K562 (cell line): ENCODE measurements at places on chromosomes 16 and 17.
A peak's percentile ranks its signal among the peaks of the same experiment; 100 is the strongest.

- no peak for DNase-seq
Observed at GRCh38 chr16:15434425-15435215, at the start of gene BMERB1. TSS of gene BMERB1 (plus strand) at chr16:15434588. CDS start at chr16:15434654, 66 bp downstream.

GRCh38 chr17:7561589-7562207 lies at the start of gene SENP3:
TSS of gene SENP3 (plus strand) at chr17:7561919. CDS start at chr17:7563077, 1,158 bp downstream.
- DNase-seq, result peak; percentile 95

GRCh38 chr16:6884002-6884401 lies 448.6 kb upstream of the RBFOX1 start:
- DNase-seq, result no peak

- no peak for DNase-seq
Observed at GRCh38 chr17:68036304-68037147, 991 bp downstream of the KPNA2 start.

DNA sequence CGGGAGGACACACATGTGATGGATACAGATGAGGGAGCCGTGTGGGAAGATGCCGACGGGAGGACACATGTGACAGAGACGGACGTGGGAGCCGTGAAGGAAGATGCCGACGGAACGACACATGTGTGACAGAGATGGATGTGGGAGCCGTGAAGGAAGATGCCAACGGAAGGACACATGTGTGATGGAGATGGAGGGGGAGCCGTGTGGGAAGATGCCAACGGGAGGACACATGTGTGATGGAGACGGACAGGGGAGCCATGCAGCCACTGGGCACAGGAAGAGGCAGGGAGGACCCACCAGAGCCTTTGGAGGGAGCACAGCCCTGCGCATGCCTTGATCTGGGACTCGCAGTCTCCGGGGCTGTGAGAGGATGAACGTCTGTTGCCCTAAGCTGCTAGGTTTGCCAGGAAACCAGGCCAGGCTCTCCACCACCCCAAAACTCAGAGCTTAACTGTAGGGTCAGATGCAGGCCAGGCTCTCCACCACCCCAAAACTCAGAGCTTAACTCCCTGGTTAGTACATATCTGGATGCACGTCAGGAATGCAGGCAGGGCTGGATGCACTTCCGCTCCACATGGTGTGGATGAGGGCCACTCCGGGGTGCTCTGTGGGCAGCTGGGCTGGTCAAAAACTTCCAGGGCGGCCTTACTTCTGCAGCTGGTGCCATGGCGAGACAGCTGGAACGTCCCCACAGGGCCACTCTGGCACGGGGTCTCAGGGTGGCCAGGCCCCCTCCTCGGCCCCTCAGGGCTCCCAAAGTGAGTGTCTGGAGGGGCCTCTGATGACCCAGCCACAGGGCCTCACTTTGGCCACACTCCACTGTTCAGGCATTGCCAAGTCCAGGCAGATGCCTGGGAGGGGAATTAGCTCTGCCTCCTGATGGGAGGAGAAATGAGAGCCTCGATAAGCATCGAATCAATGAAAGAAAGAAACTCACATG lies 47.7 kb upstream of the ZNF469 start:
- DNase-seq, result no peak

- no peak for DNase-seq
Observed at GRCh38 chr17:40540448-40540847, 24.8 kb downstream of the CCR7 start.

DNA sequence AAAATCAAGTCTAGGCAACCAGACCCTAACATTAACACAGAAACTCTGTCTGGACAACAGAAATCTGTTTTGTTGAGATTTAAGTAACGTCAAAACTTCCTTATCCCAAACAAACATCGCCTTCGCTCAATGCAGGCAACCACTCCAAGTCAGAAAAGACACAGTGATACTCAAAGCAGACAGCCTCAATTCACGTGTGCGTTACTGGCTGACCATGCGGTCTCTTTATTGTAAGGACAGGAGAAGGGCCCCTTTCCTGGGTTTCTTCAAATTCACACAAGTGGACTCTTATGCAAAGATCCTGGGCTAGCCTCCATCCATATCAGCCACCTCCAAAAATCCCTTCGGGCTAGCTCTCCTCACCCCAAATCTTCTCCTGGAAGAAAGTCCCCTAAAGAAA lies 467.7 kb downstream of the SOX9 start:
- DNase-seq, result no peak

GRCh38 chr16:50072730-50073129 lies 7.0 kb downstream of the HEATR3 start:
- no peak for DNase-seq

DNA sequence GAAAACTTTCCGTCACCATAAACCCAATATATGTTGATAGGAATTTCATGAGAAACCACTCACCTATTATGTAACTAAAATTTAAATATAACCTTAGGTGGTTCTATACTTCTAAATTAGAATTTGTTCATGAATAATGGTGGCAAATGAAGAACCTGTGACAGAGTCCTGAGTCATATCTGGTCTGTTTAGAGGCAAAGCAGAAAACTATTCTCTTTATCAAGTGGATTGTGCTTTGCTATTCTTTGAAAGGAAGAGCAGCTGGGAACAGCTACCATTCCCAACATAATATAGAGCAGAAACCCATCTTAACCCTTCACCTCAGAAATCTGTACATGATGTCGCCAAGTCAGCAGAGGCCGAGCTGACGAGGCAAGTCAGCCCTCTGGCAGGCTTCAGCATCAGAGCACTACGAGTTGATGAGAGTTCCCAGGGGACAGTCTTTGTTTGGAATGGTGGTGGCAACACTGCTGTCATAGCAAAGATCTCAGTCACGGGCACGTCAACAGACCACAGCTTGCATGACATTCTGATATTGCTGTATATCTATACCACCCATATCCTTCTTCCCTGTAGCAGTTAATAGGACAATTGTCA lies 631.9 kb upstream of the CA10 start:
- no peak for DNase-seq

DNA sequence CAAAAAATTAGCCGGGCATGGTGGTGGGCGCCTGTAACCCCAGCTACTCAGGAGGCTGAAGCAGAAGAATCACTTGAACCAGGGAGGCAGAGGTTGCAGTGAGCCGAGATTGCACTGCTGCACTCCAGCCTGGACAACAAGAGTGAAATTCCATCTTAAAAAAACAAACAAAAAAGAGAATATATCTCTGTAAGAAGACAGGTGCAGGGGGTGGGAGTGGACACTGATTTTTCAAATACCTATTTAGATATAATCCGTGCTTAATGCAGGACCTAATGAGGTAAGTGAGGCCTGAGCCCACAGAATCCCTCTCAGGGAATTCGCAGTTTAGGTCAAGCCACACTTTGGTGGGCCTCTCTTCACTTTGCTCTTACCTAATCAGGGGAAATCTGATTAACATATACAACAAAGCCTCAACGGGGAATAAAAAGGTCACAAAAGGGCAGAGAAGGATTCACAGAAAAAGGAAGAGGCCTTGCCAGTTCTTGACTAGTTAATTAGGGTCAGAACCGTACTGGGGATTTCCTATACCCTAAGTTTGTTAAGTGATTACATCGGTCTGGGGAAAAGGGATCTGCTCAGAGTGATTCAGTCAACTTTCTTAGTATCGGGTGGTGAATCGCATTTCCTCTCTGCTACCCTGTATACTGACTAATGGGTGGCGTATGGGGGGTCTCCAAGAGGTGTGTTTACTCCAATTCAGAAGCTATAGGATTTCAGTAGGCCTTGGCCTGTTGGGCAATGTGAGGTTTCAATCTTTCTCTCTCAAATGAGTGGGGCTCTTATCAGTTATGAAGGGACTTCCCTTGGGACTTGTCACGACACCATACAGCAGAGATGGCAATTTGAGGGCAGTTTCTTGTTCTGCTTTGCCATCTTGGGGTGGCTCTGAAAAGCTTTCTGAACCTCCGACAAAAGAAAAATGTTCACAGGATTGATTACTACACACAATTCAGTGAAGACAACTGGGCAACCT lies 1.9 kb upstream of the NFAT5 start:
- DNase-seq, result peak; percentile 58

DNA sequence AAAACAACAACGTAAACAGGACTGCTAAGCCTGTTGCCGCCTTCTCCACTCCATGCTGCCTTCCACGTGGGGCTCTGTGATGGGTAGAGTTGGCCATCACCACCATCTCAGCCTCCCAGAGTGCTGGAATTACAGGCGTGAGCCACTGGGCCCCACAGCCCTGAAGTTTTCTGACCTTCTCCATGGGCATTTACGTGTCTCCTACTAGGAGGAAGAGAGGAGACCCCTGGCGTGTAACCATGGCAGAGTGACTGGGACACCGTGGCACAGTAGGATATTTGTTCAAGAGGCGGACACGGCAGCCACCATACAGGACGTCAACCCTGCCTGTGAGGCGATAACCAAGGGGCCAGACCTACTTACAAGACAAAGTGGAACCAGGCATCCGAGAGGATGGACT lies 31.1 kb downstream of the TRPV3 start:
- no peak for DNase-seq

- DNase-seq, result no peak
Observed at GRCh38 chr16:86307514-86307903, 202.8 kb upstream of the FOXF1 start.

DNA sequence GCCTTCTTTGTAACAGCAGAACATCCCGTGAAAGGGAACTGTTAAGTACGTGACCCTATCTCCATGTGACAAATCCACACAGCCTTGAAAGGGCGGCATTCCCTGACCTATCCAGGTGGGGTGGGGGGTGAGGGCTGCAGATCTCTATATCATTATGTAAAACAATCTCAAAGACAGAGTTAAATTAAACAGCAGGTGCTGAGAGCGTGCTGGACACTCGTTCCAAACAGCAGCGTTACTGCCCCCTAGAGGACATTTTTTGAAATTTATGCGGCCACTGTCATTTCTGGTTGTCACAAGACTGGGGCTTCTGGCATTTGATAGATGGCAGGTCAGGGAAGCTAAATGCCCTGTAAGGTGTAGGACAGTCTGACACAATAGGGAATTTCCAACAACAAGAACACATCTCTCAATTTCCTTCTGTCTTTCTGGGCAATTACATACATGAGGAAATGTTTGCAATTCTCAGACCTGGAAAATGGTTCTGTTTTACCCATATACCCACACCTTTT lies 6.7 kb upstream of the SLC25A39 start:
- peak; percentile 69 for DNase-seq

GRCh38 chr16:56387396-56387795 lies 37.9 kb downstream of the AMFR start:
- DNase-seq, result no peak

- DNase-seq, result no peak
Observed at GRCh38 chr17:65679165-65679845, 117.9 kb upstream of the AXIN2 start.

GRCh38 chr16:75624921-75625334 lies 1.8 kb upstream of the ADAT1 start:
- peak; percentile 42 for DNase-seq

- peak; percentile 60 for DNase-seq
Observed at GRCh38 chr17:48578616-48579470, 693 bp upstream of the HOXB4 start.

GRCh38 chr17:62739645-62740388 lies 68.3 kb downstream of the MARCHF10 start:
- DNase-seq, result no peak

GRCh38 chr16:78249832-78250231 lies 150.4 kb downstream of the WWOX start:
- DNase-seq, result no peak

DNA sequence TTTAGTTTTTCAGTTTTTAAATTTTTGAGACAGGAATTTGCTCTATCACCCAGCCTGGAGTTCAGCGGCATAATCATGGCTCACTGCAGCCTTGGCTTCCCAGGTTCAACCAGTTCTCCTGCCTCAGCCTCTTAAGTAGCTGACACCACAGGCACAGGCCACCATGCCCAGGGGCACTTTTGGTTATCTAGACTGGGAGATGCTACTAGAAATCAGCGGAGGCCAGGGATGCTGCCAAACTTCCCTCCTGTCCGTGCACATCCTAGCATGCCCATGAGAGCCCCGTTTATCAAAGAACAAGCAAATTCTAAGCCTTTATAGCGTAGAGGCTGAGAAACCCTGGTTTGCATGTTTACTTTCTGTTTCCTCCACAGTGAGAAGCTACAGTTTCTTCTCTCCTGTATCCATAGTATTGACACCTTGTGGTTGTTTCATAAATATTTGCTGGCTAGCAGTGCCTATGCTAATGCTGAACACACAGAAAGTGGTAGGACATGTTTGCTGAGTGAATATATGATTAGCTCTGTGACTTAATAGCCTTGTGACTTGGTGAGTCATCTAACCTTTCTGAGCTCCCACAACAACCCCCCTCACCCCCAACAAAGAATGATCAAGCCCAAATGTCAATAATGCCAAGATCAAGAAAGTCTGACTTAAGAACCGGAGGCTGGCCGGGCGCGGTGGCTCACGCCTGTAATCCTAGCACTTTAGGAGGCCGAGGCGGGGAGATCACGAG lies 39.2 kb upstream of the MAF start:
- DNase-seq, result no peak

GRCh38 chr17:36934144-36934691 lies 3.1 kb upstream of the LHX1 start:
- DNase-seq, result no peak

DNA sequence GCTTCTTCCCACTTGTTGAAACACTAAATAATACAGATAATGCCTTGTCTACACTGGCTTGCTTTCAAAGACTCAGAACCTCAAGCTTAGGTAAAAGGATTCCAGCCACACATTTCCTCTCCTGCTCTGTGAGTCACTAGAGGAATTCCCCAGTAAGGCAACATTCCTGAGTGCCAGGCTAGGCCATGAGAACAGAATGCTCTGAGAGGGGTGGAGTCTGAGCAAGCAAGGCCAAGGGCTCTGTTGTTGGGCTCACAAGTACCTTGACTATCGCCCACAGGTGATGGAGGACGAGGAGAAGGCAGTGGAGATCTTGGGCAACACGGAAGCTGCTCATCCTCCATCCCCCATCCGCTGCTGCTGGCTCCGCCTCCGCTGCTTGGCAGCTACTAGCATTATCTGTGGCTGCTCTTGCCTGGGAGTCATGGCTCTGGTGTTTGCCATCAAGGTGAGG lies 6.7 kb upstream of the PHKG2 start:
- DNase-seq, result no peak

GRCh38 chr16:79312502-79312901 lies 288.0 kb downstream of the MAF start:
- no peak for DNase-seq

- DNase-seq, result no peak
Observed at GRCh38 chr17:79619196-79619595, 8.3 kb upstream of the RBFOX3 start.

DNA sequence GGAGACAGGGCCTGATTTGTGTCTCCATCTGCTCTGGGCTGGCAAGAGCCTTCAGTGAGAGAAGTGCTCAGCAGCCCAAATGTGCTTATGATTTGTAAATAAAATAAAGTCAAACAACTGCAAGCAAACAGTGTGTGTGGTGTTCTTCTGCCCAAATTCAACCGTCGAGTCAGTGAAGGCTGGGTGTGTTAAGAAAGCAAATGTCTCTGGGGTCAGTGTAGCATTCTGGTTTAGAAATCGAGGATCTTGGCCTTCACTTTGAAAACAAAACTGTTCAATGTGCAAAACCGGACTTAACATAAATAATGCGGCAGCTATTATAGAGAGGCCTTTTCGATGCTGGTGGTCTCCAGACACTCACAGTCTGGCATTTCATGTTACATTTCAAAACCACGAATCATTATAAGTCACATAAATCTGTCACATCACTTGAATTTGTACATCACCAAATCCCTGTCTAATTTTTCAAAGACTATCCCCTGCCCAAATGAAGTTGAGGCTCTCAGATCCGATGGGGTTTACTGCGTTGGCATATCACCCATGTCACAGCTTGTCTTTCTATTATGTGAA lies 158.6 kb upstream of the MYOCD start:
- DNase-seq, result no peak
